ENCODE measurements at places on chromosomes 2 and 18.

DNA sequence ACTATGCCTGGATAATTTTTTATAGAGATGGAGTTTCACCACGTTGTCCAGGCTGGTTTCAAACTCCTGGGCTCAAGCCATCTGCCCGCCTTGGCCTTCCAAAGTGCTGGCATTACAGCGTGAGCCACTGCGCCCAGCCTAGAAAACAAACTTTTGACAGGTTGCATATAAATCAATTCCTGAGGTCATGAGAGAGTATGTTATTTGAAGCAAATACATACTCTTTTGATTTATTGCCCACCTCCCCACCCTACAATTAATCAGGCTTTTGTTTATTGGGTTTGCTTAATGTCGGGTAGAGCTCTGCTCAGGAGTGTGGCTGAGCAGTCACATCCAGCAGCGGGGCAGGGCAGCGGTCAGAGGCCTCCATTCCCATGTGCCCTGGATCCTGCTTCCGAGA lies 37.9 kb upstream of the ASB1 start:
- no peak for DNase-seq

DNA sequence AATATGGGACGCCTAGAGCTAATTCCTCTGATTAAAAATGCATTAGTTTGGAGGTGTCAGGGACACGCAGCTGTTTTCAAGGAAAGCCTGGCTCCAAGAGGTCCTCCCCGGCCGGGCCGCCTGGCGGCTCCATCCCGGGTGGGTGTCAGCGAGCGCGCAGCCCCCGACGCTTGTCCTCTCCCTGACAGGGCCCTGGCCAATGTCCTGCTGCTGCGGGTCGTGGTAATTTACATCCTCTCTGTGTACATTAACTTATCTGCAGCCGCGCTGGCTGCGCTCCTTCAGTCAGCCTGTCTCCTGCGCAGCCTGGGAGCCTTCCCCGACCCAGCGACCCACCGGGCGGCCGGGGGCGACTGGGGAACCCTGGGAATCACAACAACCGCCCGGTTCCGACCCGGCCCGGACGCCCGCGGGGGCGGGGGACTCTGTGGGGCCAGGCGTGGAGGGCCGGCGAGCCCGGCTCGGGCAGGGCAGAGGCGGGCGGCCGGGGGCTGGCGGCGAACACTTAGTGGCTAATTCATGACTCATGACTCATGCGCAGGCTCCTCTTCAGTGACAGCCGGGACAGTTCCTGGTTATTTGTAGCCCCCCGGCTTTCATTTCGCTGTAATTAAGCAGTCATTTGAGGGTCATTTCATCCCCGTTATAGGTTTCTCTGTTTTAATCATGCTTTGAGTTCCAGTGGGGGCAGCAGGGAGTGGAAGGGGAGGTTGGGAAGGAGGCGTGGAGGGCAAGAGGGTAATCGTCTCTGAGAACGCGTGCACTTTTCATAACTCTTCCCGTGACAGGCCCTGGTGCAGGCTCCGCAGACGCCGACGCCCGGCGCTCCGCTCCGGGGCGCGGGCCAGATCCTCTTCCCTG lies 141.9 kb upstream of the CTAGE1 start:
- DNase-seq, result no peak

DNA sequence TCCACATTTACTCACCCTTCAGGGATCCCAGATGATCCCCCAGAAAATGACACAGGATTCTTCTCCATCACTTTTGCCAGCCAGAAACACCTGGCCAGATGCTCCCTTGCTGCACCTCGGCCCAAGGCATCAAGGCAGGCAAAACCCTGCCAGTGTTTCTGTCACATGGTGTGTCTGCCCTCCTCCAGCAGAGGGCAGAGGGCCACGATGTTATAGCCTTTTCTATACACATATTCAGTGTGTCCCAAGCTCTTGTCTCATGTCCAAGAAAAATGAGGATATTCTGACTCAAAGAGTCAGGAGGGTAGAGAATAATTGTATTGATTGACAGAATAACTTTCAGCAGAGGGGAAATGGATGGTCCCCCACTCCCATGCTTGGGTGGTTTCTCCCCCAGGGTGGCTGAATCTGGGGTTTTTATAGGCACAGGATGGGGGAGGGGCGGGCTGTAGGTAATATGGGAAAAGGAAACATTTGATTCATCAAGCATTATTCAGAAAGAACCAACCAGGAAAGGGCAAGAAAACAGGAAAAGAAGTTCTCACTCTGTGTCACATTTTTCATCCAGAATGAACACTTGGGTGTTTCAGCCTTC lies 933.9 kb downstream of the TRIB2 start:
- no peak for DNase-seq

- no peak for DNase-seq
These were observed 48.5 kb downstream of the ANKRD12 start for GRCh38 chr18:9184998-9185613.

DNA sequence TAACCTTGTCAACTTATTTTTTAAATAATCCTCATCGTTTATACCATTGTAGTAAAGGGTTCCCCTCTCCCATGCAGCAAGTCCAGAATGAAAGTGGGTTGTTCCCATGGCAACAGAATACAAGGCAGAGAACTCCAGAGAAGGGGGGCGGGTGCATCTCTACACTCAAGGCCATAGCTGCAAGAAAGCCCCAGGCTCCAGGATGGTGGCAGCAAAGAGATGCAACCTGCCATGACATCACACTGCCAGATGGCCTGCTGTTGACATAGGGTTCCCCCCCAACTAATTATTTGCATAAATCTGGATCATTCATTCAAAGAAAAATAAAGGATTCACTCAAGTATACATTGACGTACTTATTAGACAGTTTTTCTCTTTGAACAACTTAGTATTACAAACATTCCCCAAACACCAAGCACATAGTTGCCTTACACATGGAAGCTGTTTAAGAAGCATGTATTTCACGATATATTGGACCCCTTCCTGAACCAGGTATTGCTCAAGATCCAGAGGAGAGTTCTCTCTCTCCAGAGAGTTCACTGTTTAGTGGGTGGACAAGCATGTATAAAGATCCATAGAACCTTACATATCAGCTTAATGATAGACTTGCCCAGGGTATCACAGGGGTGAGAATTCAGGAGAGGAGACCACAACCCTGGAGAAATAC lies 87.4 kb upstream of the KLF7 start:
- no peak for DNase-seq

DNA sequence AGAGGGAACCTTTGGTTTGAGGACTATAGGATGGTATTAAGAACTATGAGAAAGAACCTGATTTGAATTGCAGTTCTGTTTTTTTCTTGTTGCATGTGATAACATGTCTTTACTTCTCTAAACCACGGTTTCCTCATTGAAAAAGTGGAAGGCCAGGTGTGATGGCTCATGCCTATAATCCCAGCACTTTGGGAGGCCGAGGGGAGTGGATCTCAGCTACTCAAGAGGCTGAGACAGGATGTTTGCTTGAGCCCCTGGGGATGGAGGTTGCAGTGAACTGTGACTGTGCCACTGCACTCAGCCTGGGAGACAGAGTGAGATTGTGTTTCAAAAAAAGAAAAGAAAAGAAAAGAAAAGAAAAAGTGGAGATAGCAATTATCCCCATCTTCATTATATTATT lies 32.3 kb downstream of the SCN9A start:
- no peak for DNase-seq

DNA sequence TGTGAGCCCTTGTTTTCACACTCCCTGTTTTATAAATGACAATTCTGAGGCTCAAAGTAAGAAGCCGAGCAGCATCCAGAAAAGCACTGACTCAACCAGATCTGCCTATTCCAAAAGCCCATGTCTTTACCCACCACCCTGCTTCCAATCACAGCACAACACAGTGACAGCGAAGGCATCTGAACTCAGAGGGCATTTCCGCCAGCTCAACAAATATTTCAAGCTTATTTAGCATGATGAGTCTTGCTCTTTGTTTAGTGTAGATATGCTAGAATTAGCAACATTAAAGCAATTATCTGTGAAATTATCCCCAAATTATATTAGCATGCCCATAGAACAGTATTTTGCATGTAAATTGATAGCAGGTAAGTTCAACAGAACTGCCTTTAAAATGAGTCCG lies 359.1 kb upstream of the RAB6C start:
- no peak for DNase-seq

DNA sequence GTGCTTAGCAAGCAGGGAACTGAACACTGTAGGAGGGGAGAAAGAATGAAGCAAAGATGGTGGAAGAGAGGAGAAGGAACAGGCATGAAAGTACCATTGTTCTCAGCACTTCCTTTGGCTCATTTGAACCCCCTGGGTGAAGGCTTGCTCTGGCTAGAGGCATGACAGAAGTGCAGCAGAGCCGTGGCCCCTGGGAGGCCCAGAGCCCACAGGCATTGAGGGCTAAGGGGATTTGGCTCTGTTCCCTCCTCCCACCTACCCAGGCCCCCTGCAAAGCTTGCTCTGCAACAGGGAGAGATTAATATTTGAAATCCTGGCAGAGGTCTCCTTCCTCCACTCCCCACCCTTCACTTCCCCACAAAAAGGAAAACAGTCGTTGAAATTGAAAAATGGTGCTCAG lies 262.6 kb downstream of the CELF4 start:
- no peak for DNase-seq

GRCh38 chr2:48532824-48533223 lies 2.9 kb downstream of the STON1 start:
- no peak for DNase-seq

DNA sequence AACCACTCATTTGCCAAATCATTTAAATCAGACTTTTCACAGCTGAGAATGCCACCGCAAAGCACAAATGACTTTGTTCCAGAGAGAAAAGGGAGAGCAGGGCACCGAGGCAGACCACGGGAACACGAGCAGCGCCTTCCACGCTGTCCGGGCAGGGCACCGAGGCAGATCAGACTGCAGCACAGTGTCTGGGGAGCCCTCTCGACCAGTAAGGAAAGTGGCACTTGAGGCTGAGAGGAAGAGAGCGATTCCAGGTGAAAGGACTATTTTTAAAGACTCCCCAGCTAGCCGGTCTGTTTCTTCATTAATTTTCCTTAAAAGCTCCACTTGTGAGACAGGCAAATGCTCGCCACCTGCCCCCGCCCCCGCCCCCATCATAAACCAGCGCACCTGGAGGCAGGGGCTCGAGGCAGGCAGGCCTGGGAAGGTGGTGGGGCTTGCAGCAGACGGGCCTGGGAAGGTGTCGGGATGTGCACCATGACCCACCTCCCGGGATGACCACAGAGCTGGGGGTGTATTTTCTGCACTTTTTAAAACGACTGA lies 80.9 kb upstream of the CTDP1 start:
- DNase-seq, result no peak

- DNase-seq, result no peak
These were observed 494.9 kb upstream of the LRATD1 start for GRCh38 chr2:14137643-14138042.

DNA sequence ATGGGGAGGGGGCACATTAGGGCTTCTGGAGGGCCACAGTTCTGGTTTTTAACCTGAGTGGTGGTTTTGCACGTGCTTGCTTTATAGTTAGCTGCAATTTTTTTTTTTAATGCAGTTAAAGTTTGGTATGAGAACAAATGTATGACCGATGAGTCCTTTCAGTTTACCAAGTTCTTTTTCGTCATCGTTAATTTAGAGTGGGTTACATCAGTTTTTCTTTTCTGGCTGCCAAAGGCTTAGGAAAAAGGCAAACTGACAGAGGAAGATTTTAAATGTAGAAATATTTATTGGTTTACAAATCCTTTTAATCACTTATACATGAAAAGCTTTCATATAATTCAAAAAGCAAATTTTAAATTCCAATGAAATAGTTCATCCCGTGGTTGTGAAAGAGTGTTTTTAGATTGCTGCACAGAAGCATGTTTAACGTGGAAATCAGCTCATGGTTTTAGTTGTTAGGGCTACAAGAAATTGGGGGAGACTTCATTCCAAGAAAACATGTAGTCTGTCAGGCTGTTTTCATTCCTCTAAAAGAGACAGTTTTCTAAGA lies 82.9 kb downstream of the MSH2 start:
- DNase-seq, result no peak

- DNase-seq, result no peak
These were observed 89.1 kb downstream of the POLR1A start for GRCh38 chr2:86016581-86016980.

GRCh38 chr2:37274359-37274965 lies 43.0 kb downstream of the NDUFAF7 start:
- no peak for DNase-seq

GRCh38 chr2:239394346-239394945 lies 6.4 kb downstream of the HDAC4 start:
- no peak for DNase-seq

GRCh38 chr2:240798327-240798905 lies 21.6 kb downstream of the KIF1A start:
- DNase-seq, result no peak

- no peak for DNase-seq
These were observed 12.5 kb upstream of the ATIC start for GRCh38 chr2:215299337-215299859.

DNA sequence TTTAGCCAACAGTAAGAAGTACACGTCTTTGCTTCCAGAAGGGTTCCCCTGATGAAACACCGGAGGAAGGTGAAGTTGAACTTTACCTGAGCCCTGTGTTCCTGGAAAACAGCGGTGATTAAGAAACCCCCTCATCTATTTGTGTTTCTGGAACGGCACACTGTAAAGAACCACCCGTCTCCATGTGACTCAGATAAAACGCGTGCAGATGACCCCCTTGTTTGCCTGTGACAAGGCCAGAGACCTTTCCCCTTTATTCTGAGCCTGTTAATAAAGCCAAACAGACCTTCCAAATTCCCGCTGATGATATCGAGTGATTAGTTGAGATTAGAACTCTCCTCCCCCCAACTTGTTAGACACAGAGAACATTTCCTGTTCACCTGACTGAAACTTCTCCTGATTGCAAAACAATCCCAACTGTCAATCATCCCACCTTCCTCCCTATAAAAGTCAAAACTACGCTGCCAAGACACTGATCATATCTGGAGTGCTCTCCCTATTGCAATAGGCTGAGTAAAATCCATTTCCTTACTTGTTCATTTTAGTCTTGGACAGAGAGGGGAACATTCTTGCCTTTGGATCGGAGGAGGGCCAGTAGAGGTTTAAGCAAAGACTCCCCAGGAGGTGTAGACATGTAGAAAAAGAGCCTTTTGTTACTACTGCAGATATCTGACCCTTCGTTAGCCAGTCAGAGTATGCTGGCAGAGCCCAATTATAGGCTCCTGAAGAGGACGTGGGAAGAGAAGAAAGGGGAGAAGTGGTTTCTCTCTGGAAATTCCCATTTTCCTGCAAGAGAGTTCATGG lies 914 bp upstream of the IWS1 start:
- DNase-seq, result no peak

DNA sequence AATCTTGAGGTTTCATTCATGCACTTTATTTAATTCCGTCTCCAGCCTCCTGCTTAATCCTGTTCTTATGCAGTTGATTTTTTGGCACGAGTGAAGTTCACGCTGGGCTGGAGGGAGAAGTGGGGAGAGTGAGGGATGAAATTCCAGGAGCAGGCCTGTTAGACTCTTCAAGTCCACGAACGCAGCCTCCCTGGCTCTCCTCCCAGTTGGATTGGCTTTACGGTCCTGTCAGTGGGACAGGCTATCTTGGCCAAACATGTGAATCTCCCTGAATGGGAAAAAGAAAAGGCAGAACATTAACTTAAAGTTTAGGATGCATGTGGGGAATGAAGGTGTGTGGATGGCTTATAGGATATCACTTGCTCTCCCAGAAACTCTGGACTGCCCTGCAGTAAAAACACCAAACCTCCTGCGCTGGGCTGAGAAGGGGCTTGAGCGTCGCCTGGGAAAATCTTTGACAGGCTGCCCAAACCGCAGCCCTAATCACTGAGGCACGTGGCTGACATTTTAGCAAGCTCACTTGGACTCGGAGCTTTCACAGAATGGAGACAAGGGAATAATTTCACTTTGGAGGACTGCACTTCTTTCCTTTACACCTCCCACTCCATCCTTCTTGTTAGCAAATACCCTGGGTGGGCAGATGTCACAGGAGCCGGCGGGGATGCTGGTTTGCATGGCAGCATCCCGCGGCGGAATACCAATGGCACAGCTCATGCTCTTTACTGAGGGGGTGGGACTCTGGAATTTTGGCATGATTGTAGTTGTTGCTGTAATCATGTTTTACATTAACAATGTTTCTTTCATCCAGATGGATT lies 93.9 kb downstream of the ACKR3 start:
- no peak for DNase-seq
